Colonic mucosa (tissue), 4 donors: ENCODE measurements at places on chromosomes 3 and 15. TPM values are rescaled to one million over a fixed set of nuclear protein-coding genes. Genes with fewer than 3 reads are reported as not detected.

GRCh38 chr3:100020876-100021644 is 93.2 kb downstream of the FILIP1L start:
- no peak for DNase-seq

Gene CCDC39
- not detected for total RNA-seq

DNA sequence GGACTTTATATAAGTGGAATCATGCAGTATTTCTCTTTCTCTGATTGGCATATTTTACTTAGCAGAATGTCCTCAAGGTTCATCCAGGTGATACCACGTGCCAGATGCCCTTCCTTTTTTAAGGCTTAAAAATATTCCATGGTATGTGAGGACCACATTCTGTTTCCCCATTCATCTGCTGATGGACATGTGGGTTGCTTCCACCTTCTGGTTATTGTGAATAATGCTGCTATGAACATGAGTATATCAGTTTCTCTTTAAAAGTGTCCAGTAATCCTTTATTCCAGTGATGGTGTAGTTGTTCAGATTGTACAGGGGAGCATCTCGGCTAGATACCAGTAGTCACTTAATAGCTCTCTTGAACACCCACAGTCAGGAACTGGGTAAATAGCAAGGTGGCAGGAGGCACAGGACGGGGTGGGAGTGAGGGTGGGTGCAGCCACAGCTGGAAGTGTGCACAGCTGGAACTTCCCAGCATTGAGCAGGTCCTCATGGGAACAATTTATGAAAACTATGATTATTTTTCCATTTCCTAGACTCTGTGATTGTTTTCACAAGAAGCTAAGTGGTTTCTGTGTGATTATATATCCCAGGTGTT is 50.3 kb upstream of the ATG7 start:
- DNase-seq, result no peak

DNA sequence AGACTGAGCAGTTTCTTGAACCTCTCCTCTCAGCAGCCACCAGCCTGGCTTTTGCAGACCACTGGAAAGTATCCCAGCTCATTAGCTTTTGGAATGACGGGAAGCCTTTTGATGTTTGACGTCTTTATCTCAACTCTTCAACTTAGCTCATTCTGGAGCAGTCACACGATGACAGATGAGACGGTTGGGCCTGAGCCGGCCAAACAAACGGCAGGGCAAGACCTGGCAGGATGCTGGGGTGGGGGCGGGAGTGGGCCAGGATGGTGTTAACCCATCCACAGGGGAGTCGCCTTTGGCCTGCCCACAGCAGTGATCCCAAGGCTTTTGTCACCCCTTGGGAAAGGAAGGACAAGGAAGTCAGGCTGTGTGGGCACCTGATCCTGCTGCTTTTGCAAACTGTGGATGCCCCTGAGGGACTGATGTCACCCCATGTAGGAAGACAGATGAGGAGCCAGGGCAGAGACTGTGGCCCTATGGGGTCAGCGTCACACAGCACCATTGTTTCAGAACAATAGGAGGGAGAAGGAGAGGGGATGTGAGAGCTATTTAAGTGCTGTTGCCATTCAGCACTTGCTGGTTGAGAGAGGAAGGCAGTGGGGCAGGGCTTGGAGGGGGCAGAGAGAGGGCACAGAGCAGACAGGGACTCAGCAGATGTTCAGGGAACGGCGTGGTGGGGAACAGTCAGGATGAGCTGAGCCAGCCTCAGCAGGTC is 121.9 kb upstream of the CTDSPL start:
- DNase-seq, result no peak

Gene CNTN3
- 6.7 TPM for total RNA-seq

Gene KIF15
- 5.9 TPM for total RNA-seq

DNA sequence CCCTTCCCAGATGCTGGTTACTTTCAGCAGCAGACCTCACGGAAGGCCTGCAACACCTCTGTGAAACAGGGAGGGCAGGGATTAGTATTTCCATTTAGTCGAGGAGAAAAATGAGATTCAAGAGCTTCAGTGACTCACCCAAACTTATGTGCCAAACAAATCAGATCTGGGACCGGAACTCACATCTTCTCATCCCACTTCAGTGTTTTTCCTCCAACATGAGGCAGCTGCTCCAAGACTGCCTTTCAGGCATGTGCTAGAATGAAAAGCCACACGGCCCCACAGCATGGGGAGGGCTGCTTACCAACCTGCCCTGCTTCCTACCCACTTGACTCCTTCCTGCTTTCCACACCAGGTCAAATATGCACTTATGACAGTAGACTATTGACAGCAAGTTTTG is 129.4 kb upstream of the SLC24A5 start:
- no peak for DNase-seq

GRCh38 chr15:78343276-78344060 is 3.3 kb downstream of the CRABP1 start:
- DNase-seq, result no peak

DNA sequence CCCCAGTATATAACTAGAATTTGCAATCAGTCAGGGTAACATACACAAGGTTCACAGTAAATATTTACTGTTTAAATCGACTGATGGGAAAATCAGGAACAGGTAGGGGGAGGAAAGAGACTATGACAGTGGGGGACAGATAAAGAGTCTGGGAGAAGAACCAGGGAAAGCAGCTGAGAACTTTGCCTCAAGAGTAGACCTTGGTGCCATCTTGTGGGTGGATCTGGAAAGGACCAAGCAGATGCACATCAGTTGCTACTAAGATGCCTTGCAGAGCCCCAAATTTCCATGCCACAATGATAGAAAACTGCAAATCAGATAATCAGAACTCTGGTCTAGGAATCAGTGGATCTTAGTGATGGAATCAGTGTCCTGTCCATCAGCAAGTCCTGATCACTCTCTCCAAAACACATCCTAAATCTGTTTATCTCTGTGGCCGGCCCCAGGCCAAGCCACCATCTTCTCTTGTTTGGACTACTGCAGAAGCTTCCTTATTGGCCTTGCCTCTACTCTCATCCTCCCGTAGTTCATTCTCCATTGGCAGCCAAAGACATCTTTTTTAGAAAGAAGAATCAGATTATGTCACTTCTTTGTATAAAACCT is 62.7 kb downstream of the PDE8A start:
- peak; percentile 75 for DNase-seq

DNA sequence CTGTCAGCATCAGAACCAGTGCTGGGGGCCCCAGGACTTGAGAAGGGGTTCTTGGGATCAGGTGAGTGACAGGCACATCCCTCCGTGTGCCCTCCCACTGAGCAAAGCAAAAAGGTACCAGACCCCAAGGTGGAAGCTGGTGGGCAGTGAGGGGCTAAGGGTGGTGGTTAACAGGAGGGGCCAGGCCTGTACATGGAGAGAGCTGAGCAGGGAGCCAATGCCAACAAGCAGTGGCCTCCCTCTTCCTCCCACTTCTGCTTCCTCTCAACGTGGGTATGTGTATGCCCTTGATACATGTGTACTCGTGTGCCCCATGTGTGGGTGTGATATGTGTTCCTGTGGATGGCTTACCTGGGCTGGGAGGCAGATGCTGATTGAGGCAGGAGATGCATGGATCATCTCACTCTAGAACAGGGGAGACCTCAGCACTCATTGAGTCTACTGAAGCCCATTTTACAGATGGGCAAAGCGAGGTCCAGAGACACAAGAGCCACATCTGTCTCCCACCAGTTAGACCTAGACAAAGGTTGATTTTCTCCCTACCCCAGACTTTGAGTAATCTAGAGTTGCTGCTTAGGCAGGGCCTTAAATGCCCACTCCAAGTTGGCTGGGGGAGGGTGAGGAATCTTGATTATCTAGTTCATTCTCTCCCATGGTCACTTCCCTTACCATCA is 945 bp downstream of the VIPR1 start:
- DNase-seq, result peak; percentile 40

GRCh38 chr3:143092191-143092590 is 27.4 kb upstream of the CHST2 start:
- no peak for DNase-seq
